AG10803 (cell line): ENCODE measurements at places on chromosomes 3 and 15.

DNA sequence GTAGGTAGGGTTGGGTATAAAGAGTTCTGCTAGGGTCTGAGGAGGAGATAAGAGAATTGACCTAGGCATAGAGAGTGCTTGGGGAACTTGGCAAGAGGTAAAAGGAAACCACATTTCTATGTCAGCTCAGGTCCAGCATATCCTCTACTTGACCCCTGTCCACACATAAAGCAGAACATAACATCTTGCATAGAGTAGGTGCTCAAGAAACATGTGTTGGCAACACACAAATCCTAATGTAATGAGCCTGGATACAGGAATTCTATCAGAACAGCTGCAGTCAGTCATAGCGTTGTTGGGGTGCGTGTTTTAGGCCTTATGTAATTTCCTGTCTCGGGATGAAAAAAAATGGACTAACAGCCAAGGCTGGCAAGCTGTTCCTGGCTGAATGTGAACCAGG is 35.0 kb upstream of the PLCL2 start:
- peak; percentile 79 for DNase-seq

DNA sequence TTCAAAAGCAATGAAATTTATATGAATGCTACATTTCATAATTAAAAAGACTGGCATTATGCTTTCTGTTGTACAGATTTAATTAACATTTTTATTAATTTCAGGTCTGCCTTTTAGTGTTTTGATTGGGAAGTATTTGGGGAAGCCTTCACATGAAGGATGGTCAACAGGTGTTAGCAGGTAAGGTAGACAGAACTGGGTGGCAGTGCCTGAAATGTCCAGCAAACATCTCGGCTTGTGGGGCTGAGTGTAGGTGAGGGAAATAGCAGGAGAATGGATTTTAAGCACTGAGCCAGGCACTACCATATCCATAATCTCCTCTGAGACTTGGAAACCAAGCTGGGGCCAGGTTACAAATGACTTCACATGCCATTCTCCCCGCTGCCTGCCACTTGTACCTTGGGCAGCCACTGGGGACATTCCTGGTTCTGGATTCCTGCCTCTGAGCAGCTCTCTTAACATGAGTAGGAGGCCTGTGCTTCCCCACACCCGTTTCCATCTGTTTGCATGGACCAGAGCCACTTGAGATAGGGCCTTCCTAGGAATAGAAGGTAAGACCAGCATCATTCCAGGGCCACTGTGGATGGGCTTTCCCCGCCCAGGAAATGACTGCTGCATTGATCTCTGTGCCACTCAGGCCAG is 125.9 kb upstream of the HES1 start:
- DNase-seq, result no peak

DNA sequence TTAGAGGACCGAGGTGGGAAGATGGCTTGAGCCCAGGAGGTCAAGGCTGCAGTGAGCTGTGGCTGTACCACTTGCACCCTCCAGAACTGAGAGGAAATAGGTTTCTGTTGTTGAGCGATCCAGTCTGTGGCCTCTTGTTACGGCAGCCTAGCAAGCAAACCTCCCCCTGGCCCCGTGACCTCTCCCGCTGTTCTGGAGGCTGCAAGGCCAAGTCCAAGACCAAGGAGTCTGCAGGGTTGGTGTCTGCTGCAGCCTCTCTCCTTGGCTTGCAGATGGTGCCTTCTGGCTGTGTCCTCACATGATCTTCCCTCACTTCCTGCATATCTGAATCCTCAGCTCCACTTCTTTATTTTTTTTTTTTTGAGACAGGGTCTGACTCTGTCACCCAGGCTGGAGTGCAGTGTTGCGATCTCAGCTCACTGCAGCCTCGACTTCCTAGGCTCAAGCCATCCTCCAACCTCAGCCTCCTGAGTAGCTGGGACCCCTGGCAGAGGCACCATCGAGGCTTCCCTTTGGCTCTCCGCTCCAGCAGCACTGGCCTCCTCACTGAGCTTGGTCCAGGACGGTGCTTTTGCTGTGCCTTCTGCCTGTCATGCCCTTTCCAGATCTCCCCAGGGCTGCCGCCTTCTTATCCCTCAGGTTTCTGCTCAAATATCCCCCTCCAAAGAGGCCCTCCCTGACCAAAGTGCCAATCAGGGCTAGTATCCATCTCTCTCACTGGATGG is 18.0 kb upstream of the PLXND1 start:
- DNase-seq, result peak; percentile 47

GRCh38 chr3:102192575-102192974 is 242.2 kb upstream of the ZPLD1 start:
- DNase-seq, result no peak

DNA sequence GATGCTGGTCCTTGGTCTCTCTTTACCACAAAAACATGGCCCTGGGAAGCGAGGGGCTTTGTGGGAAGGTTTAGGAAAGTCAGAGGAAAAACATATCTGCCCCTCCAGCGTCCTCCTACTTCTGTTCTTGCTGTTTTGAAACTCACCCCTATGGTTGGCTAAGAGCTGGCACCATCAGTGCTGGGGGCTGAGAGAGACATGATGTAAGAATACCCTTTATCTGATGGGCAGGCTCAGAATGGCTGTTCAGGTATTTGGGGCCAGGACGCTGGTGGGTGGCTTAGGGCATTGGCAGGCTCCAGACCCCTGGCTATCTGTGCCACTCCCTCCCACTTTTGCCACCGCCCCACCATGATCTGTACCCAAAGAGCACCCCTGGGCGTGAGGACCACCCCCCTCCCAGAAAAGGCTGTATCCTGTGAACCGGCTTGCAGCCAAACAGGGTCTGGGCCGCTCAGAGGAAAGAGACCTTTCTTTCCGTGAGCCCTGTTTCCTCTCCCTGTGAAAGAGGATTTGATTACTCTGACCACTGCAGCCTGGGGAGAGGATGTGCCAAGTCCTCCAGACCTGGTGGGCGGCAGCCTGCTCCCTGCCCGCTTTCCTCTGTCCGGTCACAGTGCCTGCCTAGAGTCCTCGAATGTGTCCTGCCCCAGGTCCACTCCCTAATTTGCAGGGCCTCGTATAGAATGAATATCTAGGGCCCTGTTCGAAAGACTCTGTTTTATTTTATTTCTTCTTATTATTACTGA is 61.3 kb upstream of the SLC6A6 start:
- DNase-seq, result no peak

DNA sequence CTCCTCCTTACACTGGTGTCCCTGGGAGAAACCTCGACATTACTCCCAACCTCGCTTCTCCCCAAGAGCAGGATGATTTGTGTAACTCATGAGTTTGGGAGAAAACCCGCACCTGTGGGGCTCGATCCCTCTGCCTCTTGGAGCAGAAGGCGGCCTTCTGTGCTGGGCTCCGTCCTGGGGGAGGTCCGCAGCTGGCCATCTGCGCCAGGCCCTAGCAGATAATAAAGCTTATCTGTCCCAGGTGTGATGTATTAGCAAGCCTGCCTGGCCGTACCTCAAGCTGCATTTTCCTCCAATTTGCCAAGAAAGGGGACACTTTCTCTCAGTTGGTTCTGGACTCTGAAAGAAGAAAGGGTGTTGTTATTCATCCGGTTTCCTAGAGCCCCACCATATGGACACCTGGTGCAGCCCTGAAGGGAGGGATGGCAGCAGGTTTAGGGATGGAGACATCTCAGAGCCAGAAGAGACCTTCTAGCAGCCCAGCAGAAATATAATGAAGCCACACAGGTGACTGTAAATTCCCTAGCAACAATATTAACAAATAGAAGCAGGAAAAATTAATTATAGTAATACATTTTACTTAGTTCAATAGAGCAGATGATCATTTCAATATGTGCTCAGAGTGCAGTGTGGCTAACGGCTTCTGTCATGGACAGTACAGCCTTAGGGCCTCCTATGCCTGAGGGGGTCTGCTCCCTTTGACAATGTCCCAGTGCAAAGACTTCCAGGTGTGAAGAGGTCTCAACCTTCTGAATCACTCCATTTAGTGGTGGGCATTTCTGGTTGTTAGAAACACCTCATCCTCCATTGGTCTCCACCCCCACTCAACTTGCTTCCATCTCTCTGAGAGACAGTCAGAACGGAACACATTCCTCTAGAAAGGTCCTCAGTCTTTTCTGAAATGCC is 94.8 kb downstream of the CPN2 start:
- no peak for DNase-seq

GRCh38 chr3:16801223-16801622 is 83.5 kb upstream of the PLCL2 start:
- DNase-seq, result peak; percentile 7

DNA sequence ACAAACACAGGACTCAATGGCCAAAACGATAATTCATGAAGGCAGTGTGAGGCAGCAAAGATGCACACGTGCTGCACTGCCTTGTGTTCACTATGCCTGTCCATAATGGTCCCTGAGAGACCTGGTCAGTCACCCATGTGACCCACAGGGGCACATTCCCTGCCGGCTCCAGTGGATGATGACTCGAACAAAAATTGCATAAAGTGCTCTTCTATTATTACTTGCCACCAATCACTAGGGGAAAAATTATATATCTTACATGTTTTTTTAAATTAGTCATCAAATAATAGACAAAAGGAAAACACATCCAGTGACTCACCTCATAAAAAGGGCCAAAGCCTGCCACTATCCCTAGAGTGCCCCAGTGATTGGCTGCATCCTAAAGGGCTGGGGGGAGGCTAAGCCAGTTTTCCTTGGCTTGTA is 47.5 kb downstream of the UBP1 start:
- peak; percentile 85 for DNase-seq

DNA sequence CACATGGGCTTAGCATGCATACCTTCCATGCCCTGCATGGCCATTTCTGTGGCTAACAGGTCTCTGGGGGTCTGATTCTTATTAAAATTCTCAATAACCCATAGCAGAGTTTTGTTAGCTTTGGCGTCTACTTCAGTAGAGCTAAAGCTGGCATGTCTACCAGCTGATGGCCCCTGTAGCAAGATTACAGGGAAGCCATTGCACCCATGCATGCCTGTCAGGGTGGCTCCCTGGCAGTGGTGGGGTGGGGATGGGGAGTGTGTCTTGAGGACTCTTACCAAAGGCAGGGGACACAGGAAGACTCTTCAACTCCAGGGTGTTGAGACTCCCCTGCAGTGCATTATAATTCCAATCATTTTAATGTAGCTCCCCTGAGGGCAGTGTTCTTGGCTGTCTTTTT is 4.7 kb downstream of the KY start:
- no peak for DNase-seq

DNA sequence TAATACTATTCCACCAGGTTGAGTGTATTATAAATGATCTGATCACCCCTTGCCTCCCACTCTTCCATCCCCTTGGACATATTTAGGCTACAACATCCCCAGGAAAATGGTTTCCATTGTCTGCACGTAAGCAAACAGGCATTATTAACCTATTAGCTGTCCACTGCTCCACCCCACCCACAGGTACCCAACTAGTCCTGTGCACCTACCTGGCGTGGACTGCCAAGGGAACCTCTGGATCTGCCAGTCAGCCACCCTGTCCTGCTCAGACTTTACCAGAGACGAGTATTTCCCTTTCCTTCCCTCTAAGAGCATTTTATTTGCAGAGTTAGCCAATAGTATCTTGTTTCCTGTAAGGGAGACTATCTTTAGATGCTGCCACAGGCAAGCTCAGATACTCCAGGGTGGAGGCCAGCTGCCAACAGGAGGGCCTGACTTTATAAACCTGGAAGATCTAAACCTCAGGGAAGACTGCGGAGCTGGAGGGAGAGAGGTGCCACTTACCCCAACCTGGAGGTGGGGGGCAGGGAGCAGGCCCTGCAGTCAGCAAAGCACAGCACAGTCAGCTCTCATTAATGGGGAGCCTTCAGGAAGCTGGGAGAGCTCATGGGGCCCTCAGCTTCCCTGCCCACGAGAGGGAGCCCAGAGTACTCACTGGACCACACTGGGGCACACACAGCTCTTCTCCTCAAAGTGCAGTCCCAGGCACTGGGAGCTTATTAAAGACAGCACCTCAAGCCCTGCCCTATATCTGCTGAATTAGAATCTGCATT is at the start of gene CX3CR1:
TSS of gene CX3CR1 (minus strand) at position 292 of the 773 bp plus-strand sequence. CDS start 13,527 bp downstream, outside the sequence.
- no peak for DNase-seq

DNA sequence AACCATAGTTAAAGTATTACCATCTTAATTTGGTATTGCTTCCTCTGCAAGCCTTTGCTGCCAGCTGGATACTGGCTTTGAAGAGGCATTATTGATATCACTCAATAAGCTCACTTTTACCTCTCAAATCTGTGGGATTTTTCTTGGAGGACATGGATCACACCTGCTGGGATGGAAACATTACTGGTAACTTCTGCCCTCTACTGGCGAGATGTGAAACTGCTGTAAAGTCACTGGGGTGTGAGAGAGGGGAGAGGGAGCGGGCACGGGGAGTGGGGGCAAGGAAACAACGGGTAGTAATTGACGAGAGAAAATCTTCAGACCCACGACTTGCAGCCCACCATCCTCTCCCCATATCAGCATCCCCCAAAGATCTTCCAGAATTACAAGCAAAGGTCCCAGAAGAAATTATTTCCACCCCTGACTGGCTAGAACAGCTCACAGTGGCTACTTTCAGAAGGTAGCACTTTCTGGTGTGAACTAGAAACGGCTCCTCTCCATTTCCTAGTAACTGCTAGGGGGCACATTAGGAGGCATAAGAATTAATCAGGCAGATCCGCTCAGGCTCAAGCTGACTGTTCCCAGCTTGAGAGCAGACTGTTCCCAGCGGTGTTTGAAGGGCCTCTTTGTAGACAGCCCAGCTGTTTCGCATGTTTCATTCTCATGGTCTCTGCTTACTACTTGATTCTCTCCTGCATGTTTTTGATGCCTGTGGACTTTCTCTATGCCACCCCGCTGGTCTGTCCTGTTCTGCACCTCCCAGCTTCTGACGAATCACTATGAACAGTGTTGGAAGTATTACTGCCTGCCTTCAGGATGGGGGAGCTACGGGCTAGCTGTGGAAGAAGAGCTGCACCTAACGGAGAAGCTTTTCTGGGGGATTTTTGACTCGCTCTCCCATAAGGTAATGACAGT is 230.4 kb upstream of the CHRM5 start:
- peak; percentile 13 for DNase-seq

GRCh38 chr15:101051291-101052030 is 132.3 kb downstream of the LRRK1 start:
- no peak for DNase-seq

DNA sequence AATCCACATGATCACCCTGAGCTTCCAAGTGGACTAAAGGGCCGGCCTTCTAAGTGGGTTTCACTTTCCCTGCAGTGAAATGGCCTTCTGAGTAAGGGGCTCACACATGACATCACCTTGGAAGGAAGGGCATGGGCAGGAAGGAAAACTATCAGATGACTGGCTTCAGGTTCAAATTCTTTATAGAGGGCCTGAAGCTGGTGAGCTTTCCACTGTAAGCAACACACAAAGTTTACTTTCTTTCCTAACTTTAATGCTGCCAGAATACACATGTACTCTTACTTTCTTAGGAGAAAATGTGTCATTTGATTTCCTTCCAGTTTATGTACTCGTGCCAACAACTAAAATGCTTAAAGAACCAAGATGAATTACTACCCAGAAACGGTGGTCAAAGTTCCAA is 475.6 kb downstream of the FOXP1 start:
- no peak for DNase-seq

- peak; percentile 40 for DNase-seq
These were observed 100.9 kb downstream of the MYO5A start for GRCh38 chr15:52427804-52428203.
